Activated gamma-delta T cell (primary cell): ENCODE measurements at places on chromosomes 2 and 18.

GRCh38 chr2:19711470-19712372 is 190.1 kb downstream of the TTC32 start:
- DNase-seq = no peak

GRCh38 chr2:233458826-233459225 is 104.5 kb downstream of the DGKD start:
- no peak for DNase-seq

GRCh38 chr2:123502931-123503330 is 522.2 kb upstream of the CNTNAP5 start:
- DNase-seq = no peak

GRCh38 chr2:62221141-62221540 is 25.2 kb downstream of the B3GNT2 start:
- DNase-seq = no peak

DNA sequence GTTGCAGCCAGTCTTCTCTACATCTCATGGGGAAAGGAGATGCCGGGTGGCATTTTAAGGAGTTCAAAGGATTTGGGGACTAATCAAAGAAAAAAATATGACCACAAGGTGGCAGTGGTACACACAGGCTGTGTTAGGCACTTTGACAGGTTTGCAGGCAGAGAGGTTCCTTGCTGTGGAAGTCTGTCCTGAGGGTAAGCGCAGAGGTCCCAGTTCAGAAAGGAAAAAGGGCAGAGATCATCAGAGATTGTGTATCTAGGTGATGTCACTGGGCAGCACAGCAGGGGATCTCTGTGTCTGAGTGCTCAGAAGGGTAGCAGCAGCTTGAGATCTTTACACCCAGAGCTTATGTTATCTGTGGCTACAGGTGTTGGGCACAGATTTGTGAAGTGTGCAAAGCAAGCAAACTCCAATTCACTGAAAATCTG is 231.4 kb downstream of the LRRTM1 start:
- DNase-seq = no peak

DNA sequence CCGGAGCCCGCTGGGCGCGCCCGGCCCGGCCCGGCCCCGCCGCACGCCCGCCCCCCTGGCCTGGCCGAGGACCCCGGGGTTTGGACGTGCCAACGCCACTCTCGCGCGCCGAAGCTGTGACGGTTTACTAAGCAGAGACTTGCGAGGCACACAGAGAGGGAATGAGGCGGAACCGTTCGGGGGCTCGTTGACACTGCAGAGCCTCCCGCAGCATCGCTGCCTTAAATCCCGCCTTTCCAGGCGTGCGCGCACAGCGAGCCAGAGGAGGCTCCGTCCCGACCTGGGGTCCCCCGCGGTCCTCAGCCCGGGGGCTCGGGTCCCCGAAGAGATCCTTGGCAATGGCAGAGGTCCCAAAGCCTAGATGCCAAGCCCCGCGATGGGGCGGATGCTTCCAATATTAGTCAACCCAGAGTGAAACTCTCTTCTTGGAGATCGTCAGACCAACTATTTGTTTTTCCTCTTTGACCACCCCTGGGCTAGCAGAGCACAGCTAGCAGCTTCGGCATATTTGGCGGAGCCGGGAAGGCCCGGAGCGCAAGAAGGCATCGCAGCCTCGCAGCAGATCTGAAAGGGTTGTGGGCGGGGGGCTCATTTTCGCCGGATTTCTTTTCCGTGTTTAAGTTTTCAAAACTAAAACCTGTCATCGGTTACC is at the start of gene ZNF385B:
ZNF385B (minus strand) TSS at position 197 of the 652 bp plus-strand sequence.
- DNase-seq = no peak

DNA sequence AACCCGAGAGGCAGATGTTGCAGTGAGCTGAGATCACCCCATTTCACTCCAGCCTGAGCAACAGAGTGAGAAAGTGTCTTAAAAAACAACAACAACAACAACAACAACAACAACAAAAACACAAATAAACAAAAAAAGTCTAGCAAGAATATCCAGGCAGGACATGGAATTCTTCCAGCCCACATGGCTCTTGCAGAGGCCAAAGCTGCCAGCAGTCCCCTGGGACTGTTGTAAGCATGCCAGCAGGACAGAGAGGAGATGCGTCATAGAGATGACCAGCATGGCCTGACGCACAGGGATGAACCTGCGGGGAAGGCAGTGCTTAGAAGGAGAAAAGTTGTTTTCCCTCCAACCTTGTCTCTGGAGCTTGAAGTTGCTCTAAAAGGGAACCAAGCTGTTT is 182.3 kb upstream of the PGAP1 start:
- DNase-seq = no peak

GRCh38 chr2:19125901-19126680 is 232.3 kb downstream of the OSR1 start:
- no peak for DNase-seq

- no peak for DNase-seq
Measured at GRCh38 chr2:167100506-167100905, 212.2 kb downstream of the XIRP2 start.

DNA sequence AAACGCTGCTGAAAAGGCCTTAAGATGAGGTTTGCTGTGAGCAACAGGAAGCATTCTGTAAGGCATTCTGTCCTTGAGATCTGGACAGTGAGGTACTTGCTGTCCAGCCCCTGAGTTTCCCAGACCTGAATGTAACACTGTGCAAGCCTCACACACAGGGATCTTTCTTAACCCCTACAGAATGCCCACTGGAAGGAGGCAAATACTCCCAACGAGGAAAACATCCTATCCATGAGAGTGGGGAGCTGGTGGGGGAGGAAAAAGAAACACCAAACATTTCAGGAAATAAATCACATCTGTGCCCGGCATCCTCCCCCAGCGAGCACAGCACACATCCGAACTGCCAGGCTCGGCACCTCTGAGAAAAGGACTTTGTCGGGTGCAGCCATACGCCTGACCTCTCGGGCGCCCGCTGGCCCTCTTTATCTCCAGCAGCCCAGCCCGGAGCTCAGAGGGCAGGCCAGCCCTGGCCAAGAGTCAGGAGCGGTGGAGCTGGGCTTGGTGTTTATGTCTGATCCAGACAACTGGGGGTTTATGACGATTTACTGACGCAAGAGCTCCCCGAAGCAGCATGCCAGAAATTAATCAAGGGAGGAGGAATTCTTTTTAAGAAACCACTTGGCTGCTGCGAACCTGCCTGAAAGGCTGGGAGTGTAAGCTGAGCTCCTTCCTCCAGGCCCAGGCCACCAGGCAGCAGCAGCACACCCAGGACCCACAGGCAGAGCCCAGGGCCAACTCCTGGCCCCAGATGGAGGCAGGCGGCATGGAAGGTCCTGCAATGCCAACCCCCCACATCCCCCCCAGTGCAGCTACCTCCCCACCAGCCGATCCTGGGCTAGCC is 72.2 kb downstream of the HDAC4 start:
- no peak for DNase-seq

DNA sequence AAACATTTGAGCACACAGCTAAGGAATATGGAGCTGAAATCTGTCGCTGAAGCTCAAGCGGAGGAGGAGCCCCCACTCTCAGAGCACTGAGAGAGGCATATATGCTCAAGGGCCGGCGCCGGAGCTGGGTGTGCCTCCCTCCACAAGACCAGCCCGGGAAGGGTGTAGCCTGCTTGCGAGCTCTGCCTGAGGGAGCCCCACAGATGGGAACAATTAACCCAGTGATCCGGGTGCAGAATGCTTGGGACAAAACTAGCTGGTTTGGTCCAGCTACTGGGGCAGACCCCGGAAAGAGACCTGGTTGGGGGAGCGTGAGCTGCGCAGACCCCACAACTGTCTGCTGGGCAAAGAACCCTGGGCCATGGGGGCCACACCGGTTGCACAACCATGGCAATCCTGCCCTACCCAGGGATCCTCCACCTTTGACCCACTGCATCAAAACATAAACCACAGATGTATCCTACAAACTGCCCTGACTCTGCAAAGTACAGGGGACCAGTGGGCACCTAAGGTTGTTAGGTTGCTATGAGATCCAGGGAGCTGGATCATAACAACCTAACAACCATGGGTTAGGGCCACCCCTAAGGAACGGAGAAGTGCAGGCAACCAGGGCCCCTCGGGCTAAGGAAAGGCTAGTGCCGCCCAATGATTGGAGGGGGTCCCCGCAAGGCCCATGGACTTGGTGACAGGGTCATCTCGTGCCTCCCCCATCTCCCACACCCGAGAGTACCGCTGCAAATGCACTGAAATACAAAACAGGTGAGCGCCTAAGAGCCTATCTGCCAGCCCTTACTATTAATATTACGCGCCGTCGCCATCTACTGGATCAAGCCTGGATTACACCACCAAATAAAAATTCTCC is 53.4 kb upstream of the SCN1A start:
- DNase-seq = no peak

DNA sequence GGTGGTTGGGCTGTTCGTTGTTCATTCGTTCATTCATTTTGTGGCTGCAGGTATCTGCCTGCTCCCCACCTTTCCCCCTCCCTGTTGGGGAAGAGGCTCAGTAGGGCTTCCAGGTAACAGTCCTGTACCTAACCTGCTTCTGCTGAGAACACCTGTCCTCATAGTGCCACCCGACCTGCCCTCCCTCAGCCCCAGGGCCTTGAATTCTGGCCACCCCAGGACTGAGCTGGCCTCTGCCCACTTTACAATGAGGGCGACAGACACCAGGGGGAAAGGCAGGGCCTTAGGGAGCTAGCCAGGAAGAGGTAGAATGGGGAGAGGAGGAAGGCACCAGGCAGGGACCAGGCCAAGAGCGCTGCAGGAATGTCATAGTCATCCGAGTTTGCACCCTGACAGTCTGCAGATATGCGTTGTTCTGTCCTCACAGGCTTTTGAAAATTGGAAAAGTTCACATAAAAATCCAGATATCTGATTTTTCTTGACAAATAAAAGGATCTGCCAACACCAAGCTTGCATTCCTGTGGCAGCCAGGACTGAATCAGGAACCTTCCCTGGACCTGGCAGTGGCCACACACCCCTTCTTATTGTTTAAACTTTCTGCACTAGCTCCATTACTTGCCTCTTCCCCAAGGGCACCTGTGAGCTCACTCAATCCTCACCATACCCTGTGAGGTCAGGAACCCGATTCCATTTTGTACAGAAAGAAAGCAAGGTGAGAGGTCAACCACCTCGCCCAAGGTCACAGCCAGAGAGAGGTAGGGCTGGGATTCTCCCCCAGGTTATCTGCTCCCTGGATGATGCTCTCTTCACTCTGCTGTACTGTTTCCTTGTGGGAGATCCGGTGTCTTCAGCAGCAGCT is 35.3 kb upstream of the MRPL33 start:
- DNase-seq = no peak

DNA sequence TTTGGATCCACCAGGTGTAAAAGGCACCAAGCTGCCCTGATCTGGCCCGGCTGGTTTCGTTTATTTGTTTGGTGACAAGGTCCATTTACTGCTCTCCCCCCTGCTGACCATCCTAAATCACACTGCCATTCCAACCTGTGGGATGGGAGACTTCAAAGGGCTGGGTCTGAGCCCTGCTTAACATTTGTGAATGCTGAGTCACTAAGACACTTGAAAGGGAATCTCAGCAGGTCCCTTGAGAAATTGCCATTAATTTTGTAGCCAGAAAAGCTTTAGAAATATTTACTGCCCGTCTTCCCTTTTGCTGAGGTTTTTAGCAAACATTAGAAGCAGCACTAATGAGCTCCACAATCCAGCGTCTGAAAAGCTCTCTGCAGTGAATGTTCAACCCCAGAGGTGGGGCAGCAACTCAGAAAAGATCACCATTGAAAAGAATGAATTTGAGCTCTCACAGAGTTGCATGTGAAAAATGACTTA is 133.8 kb downstream of the ARL4C start:
- DNase-seq = no peak

- DNase-seq = no peak
Measured at GRCh38 chr18:10274301-10274700, 180.1 kb upstream of the APCDD1 start.

GRCh38 chr18:42028247-42028832 is 73.3 kb downstream of the PIK3C3 start:
- DNase-seq = no peak

- no peak for DNase-seq
Measured at GRCh38 chr2:231272991-231273390, 74.6 kb downstream of the ARMC9 start.

GRCh38 chr2:17517481-17518211 is 594 bp downstream of the RAD51AP2 start:
- DNase-seq = no peak

GRCh38 chr18:515156-515815 is 14.8 kb upstream of the COLEC12 start:
- no peak for DNase-seq

DNA sequence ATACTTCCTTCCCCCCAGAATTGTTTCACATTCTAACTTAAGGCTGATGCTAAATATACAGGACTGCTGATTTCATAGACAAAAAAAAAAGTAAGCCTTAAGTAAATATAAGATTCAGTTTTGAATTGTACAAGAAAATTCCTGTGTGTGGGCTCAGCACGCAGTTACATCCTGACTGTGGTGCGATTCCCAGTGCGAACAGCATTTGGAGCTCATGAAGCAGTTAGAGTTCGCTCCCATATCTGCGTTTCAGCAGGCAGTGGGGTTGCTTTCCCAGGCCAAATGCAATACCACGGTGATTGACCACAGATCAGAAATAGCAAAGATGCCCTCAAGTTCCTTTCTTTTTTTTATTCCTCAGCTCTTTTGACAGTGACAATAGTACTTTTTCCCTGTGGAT is 75.6 kb downstream of the SATB2 start:
- no peak for DNase-seq

GRCh38 chr2:120204022-120204405 is 19.2 kb downstream of the TMEM185B start:
- DNase-seq = no peak

GRCh38 chr2:1884933-1885580 is 140.7 kb upstream of the PXDN start:
- DNase-seq = no peak

- no peak for DNase-seq
Measured at GRCh38 chr18:21777814-21778213, 37.2 kb downstream of the MIB1 start.

GRCh38 chr2:50620783-50621182 is 411.1 kb downstream of the NRXN1 start:
- no peak for DNase-seq

GRCh38 chr2:134148843-134149472 is 104.9 kb upstream of the MGAT5 start:
- no peak for DNase-seq

GRCh38 chr2:144939590-144939989 is 419.7 kb upstream of the ZEB2 start:
- no peak for DNase-seq
